ENCODE measurements at places on chromosomes 12 and 14.

DNA sequence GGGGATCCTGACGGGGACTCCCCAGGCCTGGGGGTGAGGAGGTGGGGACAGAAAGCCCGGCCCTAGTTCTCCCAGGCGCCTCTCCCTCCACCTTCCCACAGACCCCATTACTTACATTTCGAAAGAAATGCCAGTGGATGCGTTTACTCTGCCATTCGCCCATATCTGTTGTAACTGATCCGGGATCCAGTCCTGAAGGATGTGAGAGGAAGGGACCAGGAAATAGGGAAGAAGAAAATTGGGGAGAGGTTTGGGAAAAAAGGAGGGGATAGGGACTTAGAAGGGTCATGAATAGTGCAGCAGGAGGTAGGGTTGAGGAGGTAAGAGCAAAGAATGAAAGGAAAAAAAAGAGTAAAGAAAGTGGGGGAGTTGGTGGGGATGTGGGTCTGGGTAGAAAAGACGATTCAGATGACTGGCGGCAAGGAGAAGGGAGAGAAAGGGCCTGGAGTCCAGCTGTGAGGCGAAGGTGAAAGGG, 1.1 kb downstream of the HOXC12 start:
- DNase-seq: no peak

- no peak for DNase-seq
Measured at GRCh38 chr14:76833011-76833410, 6.8 kb downstream of the LRRC74A start.

GRCh38 chr14:90831821-90832220, 15.6 kb upstream of the TTC7B start:
- DNase-seq: no peak

DNA sequence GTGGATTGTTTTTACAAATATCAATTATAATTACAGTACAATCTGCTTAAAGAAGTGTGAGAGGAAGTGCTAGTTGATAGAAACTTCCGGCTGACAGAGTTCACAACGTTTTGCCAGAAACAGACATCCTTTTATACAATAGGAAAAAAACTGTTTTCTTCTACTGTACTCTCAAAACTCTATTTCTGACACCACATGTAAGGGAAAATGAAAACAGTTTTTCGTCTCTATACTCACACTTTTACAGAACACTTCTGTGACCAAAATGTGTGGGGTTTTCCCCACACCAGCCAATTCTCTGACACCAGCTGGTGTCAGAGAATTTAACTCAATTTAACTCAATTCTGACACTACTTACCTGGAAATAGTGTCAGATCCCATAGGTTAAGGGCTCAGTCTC, 24.2 kb upstream of the HIF1A start:
- no peak for DNase-seq

DNA sequence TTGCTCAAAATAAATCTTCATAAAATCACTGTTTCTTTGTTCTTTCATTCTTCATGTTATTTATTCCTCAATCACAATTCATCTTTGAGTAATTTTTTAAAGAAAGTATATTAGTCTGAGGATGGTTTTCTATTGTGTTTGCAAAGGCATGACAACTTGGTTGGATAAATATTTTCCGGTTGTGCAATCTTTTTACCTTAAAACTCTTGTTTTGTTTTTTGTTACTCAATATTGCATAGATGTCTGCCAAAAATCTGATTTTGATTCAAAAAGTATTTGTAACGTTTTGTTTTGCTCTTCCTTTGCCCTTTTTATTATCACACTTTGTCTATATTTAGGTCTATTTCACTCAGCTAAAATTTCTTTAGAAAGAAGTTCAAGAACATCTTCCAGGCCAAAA, 86.2 kb upstream of the SYT1 start:
- DNase-seq: no peak

- DNase-seq: no peak
Measured at GRCh38 chr12:97075161-97075933, 168.3 kb downstream of the NEDD1 start.

GRCh38 chr12:3091382-3092241, 14.4 kb downstream of the TSPAN9 start:
- no peak for DNase-seq

DNA sequence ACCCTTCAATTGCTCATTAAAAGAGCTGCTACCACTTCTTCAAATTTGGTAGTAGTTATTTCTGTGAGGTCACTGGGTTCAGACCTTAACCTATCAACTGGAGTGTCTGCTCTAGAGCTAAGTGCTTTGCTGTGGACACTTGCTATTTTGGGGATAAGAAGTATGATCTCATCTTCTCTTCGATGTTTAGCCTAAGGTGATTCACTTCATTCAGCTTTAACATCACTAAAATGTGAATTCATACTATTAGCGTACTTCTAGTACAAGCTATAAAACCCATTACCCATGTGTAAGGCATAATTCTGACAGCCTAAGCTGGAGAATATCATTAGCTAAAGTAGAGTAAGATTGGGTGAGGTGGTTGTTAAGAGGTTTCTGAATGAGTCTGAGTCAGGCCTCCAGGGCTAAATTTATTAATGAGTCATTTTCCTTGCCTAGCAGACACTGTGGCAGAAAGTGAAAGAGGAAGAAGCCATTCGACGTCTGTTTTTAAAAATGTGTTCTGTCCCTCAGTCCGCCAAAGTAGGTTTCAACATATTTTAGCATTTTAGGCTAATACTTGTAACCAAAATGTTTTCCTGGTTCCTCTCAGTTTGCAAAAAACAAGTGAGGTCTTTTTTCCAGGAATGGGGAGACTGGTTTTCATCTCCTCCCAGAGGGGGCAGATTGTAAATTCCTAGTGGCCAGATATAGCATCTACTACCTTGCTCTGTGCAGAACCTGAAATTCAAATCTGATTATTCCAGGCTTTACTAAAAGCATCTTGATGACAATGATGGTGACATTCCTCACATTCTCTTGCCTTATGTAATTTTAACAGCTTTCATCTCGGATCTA, 103.6 kb downstream of the SSPN start:
- DNase-seq: no peak

- DNase-seq: no peak
Measured at GRCh38 chr14:40347675-40348074, 915.4 kb upstream of the FBXO33 start.

DNA sequence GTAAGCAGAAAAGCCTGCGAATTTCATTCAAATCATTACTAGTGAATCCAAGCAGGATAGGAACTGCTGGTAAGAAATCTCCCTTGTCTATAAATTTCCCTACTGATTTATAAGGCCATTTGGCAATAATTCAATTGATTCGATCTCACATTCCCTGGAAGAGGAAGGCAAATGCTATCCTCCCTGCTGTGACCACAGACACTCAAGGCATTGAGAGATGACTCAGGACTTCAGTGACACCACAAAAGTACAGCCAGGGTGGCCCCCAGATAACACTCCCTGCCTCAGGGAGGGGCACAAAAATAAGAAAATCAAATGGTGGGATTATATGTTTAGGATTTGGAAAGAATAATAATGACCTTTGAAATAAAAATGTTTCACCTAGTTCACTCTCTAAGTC, 162.7 kb downstream of the GRIP1 start:
- no peak for DNase-seq

GRCh38 chr14:68947802-68948201, 31.3 kb downstream of the ACTN1 start:
- no peak for DNase-seq

- DNase-seq: no peak
Measured at GRCh38 chr14:46259536-46259935, 392.0 kb downstream of the RPL10L start.

- no peak for DNase-seq
Measured at GRCh38 chr14:71416392-71416791, 509.1 kb downstream of the PCNX1 start.

- DNase-seq: no peak
Measured at GRCh38 chr14:73759183-73759713, 45.1 kb upstream of the PNMA1 start.

GRCh38 chr14:68884031-68885030, 91.5 kb upstream of the ZFP36L1 start:
- no peak for DNase-seq

DNA sequence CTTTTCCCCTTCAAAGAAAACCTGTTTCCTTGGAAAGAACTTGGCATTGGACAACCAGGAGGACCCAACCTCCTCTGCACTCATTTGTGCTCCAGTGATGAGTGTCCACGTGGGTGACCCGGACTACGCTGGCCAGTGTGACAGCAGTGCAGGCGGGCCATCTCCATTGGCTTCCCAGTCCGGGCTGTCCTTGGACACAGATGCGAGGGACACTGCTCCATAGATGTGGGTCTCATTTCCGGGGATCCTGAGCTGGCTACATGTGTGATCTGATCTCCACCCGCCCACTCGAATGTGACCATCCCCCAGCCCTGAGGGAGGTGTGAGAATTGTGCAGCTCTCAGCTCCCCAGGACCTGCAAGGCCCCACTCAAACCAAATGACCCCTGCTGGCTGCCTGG, 836.6 kb upstream of the TMEM132C start:
- DNase-seq: no peak

DNA sequence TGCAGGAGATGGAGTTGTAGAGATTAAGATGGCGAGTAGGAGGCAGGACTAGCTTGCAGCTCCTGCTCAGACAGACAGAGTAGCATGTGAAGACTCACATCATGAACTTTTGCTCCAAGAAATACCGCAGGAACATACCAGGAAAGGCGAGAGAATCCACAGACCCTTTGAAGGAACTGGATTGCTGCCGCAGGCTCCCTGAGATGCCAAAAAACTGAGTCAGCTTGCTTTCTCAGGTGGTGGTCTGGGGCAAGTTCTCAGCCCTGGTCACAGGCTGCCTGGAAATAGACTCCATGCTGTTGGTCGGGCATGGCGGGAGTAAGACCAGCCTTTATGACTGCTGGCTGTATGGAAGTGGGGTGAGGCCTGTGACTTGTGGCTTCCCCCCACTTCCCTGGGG, 163.6 kb upstream of the NAV3 start:
- no peak for DNase-seq

GRCh38 chr12:68487721-68488309, 122.9 kb upstream of the RAP1B start:
- no peak for DNase-seq

GRCh38 chr12:67638694-67639093, 9.9 kb upstream of the DYRK2 start:
- no peak for DNase-seq

DNA sequence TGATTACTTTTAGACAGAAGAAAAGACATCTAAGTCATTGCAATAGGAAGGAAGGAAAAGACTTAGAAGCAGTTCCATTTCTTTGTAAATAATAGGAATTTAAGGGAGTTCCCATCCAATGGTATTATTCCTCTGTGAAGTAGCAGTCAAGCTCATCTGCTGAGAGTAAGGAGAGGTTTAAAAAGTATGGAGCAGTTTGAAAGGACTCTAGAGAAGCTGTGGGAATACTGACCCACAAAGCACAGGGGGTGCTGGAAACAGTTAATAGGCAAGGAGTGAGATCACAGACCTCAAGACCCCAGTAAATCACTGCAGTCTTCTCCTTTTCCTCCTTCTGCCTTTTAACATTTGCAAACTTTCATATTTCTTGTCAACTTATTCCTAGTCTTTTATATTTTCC, 428.5 kb downstream of the ADAMTS20 start:
- no peak for DNase-seq

DNA sequence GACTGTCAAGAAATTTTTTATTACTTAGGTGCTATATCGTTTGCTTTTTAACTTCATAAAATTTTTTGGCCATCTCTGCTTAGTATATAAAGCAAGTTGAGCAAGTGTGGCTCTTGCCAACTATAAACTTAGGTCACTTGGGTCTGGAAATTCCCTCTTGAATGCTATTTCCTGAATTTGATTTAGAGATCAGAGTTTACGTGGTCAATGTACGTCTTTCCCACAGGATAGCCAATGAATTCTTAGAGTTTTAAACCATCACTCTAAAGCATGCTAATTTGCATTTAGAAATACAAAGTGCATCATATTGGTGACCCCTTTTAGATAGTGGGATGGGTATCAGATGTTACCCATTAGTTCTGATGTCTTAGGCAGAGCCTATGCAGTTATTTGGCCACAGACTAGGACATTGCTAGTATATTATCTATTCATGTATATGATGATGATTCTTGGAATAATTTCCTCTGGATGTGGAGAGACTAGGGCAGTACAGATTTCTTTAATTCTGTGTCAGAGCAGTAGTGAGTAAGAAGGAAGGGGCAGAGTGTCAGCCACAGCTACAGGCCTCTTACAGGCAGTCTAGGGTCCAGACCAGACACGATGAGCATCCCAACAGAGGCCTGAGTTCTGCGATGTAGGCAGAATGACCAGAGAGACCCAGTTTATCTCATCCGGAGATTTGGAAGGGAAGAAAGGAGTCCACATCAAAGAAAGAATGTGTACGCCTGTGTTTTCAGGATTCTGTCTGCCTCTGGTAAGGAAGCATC, 30.3 kb downstream of the SCN8A start:
- DNase-seq: no peak

DNA sequence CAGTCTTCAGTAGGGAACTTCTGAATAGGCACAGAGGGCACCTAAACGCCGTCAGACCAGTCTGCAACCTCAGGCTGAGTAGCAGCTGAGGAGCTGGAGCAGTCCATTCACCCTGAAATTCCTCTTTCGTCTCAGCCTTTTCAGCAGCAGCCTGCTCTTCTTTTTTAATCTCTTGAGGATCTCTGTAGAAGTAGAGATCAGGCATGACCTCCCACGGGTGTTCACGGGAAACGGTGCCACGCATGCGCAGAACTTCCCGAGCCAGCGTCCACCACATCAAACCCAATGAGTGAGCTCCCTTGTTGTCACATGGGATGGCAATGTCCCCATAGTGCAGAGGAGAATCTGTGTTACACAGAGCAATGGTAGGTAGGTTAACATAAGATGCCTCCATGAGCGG, 11.1 kb upstream of the MARK3 start:
- no peak for DNase-seq
